ENCODE measurements at places on chromosomes 6 and 20.

- no peak for DNase-seq
Observed at GRCh38 chr20:2759603-2760296, 40.7 kb downstream of the CPXM1 start.

DNA sequence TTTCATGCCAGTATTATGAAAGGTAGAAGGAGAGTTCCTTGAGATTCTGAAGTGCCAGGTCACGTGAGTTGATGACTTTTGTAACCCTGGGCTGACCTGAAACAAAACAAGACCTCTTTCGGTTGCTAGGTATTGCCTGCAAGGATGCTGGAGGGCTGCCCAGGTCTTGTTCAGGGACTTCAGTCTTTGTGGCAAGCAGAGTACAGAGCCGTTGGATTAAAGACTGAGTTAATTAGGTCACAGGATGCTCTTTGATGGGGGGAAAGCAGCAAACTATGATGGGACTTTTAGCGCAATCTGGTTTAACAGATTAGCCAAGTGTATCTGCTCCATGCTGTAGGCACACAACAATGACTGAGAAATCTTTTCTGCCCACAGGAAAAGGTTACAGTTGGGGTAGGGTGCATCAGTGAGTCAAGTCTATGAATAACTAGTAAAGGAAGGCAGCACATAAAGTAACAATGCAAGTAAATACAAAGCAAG is 12.8 kb upstream of the ELOVL5 start:
- no peak for DNase-seq

GRCh38 chr20:49661560-49662329 is 51.9 kb downstream of the B4GALT5 start:
- DNase-seq = no peak

GRCh38 chr6:162421004-162421403 is 306.6 kb downstream of the PRKN start:
- DNase-seq = no peak

- DNase-seq = no peak
Observed at GRCh38 chr6:157831018-157831369, 7.9 kb downstream of the SNX9 start.

- DNase-seq = no peak
Observed at GRCh38 chr6:108619431-108620197, 58.9 kb downstream of the FOXO3 start.

DNA sequence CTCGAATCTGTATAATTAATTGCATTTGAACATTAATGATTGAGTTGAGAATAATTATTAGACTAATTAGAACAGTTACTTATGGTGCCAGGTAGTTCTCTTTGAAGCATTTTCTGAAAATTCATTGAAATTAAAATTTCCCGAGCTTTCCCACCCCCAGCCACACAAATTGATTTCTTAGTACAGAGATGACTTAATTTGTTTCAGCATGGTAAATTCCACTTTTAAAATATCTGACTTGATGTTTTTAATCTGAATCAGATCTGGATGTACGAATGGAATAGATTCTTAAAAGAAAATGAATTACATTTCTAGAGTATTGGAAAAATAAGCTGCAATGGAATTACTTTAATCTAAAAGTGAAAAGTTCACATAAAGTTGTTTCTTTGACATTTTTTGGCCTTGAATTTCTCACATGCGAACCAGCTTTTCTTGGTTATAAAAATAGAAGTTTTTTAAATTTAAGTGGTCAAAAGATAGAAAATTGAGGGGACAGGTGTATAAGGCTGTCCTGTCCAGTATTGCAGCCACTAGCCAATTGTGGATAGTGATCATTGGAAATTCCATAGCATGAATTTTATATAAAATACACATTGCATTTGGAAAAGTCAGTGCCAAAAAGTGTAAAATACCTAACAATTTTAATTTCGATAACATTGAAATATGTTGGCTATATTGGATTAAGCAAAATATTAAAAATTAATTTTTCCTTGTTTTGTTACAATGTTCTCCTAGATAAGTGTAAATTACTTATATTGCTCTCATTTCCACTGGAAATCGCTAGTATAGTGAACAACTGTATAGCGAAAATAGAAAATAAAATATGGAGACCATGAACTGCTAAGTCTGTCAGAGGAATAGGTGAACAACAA is 102.9 kb downstream of the OR2B2 start:
- DNase-seq = no peak

GRCh38 chr20:40511478-40511877 is 177.6 kb downstream of the MAFB start:
- no peak for DNase-seq
